Activated CD8-positive, alpha-beta memory T cell treated with anti-CD3 and anti-CD28 coated beads for 1 hour (primary cell): ENCODE measurements at places on chromosomes 1 and 21.

DNA sequence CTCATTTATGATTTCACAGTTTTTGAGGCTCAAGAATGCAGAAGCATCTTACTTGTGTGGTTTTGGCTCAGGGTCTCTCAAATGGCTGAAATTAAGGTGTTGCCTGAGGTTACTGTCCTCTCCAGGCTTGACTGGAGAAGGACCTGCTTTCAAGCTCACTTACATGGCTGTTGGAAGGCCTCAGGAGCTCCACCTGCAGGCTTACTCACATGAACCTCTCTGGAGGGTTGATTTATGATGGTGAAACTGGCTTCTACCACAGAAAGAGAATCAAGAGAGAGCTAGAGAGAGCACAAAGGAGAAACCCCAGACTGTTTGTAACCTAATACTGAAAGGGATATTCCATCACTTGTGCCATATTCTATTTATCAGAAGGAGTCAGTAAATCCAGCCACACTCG lies 6.2 kb upstream of the KCNK2 start:
- DNase-seq = no peak

GRCh38 chr1:48978413-48978812 lies 201.7 kb upstream of the BEND5 start:
- no peak for DNase-seq

DNA sequence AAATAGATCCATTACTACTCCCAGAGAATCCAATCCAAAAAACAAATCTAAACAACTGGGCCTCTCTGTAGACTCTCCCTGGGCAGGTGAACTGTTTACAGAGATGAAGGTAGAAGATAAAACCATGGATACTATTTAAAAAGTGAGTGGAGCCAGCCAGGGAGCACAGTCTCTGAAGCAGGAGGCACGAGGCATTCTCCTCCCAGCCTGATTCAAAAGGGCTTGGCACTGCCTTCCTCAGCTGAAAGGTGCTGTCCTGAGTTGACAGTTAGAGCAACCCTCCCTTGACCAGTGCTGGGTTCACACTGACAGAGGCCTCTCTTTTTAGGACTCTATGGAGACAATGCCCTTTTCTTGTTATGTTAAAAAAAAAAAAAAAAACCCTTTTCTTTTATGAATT lies 36.8 kb downstream of the HENMT1 start:
- DNase-seq = no peak

DNA sequence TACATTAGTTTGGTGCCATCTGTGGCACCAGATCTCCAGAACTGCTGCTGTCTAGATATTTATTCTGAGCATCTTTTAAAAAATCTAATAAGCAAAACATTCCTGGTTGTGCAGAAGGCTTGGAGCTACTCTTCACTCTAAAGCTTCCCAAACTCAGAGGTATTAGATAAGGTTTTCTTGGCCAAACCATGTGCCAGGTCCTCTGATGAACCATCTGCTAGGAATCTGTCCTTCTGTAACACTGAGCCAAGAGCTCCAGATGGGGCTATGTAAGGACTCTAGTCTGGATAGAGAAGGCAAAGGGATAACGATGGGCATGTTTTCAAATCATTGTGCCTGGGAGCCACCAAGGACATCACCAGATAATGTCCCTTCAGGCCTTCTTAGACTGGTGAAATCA lies 410.6 kb downstream of the NTNG1 start:
- DNase-seq = no peak

DNA sequence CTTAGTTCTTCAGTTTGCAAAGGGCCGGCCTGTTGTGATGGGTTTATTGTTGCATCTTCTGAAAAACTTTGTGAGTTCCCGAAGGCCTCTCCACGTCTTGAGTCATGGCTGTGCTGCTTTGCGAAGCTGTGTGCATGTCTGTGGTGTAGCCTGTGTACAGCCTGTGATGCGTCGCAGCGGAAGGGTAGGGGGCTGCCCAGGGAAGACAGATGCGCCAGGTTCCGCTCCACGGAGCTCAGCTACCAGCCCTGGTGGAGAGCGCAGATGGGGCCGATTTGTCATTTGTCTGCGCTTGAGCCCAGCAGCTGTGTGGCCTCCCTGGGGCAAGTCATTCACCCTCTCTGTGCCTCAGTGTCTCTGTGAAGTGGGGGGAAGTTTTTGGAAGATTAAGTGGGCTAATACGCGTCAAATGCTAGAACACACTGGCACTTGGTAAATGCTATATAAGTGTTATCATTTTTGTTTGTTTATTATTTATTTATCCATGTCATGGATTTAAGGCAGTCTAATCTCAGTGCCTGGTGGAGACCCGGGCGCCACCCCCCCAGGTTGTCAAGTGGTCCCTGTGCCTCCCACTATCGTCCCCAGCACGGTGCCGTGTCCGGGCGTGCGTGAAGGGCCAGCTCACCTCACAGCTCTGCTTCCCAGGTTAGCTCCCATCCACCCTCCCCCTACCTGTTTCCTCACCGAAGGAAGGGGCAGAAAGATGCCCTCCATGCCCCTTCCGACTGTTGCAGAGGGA lies 8.4 kb downstream of the PDE9A start:
- DNase-seq = no peak

GRCh38 chr1:56450004-56450666 lies 129.2 kb downstream of the PLPP3 start:
- DNase-seq = no peak

GRCh38 chr1:119713749-119714456 lies 2.2 kb downstream of the PHGDH start:
- DNase-seq = no peak

GRCh38 chr1:228830954-228831481 lies 95.7 kb downstream of the RHOU start:
- no peak for DNase-seq

DNA sequence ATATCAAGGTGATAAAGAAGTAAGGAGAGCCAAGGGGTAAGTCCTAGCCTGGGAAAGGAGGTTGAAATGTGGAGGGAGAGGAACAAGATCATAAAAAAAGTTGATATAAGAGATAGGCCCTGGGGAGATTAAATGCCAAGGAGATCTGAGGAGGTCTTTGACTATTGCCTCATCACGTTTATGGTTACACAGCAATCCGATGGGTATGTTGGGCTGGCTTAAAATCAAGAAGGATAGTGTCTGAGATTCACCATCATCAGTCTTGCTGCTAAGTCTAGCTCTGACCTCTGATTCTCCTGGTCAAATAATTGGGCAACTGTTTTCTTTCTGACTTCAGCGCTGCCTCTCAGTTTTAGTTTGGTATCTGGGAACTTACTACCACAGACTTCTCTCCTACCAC lies 416.3 kb downstream of the GPATCH2 start:
- no peak for DNase-seq

DNA sequence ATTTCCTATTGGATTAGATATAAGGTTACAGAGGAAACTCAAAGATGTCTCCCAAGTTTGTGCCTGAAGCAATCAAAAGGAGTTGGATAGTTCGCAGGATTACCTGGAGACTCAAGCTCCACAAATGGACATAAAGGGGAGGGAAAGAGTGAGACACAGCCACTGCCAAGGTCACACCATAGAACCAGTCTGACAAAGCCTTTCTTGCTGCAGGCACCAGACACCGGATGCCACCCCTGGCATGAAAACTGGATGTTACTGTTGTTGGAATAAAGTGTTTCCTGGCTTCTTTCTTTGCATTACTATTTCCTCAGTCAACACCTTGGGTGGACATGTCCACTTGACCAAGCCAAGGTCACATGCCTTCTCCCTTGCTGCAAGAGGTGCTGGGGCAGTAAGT lies 70.6 kb downstream of the SNRPE start:
- DNase-seq = no peak

DNA sequence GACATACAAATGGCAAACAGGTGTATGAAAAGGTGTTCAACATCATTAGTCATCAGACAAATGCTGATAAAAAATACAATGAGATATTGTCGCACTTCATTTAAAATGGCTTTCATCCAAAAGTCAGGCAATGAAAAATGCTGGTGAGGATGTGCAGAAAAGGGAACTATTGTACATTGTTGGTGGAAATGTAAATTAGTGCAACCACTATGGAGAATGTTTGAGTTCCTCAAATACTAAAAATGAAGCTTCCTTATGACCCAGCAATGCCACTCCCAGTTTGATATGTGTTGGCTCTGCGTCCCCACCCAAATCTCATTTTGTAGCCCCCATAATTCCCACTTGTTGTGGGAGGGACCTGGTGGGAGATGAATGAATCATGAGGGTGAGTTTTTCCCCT lies 309.7 kb upstream of the ZRANB2 start:
- no peak for DNase-seq
